Stimulated activated CD8-positive, alpha-beta memory T cell treated with anti-CD3 and anti-CD28 coated beads, Interleukin-4, amount 100 ng/mL, for 1 hour (primary cell): ENCODE measurements at places on chromosomes 5 and 9.

DNA sequence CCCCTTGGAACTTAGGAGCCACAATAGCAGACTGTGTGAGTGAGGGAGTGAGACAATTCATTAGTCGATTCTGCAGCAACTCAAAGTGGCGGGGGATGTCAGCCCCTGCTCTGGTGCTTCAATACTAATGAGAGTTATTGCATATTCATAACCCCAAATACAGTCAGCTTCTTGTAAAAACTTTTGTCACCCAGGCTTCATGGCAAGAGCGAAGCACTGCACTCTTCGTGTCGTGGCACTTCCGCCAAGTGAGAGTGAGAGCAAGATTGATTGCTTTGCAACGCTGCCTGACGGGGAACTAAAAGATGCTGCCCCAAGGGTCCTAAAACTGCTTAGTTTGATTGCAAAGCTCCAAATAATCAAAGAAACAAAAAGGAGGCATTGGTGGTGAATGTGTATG, 150.9 kb downstream of the NR2F1-AS1 start:
- no peak for DNase-seq

GRCh38 chr5:1112596-1113331, 901 bp upstream of the SLC12A7 start:
- DNase-seq = no peak

DNA sequence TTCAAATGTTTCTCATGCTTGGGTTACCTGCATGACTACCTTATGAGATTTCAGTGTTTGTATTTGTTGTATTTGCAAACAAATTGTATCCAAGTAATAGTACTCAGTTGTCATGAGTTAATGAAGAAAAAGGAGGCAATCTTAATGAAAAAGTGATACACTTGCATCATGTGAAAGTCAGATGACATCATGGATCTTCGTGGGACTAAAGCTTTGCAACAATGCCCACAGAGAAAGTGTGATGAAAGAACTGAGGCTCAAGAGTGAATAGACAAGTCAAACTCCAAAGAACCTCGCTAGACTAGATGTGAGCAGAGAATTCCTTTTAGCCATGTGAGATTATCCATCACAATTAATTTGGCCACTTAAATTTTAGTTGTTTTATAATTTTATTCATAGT, 75.4 kb upstream of the ADRB2 start:
- DNase-seq = no peak

- DNase-seq = no peak
These were observed 140.1 kb upstream of the FBXL17 start for GRCh38 chr5:108521841-108522506.

GRCh38 chr5:28014779-28015178, 976.4 kb upstream of the CDH9 start:
- no peak for DNase-seq

- DNase-seq = no peak
These were observed 123.6 kb downstream of the ELAVL2 start for GRCh38 chr9:23702311-23702922.

DNA sequence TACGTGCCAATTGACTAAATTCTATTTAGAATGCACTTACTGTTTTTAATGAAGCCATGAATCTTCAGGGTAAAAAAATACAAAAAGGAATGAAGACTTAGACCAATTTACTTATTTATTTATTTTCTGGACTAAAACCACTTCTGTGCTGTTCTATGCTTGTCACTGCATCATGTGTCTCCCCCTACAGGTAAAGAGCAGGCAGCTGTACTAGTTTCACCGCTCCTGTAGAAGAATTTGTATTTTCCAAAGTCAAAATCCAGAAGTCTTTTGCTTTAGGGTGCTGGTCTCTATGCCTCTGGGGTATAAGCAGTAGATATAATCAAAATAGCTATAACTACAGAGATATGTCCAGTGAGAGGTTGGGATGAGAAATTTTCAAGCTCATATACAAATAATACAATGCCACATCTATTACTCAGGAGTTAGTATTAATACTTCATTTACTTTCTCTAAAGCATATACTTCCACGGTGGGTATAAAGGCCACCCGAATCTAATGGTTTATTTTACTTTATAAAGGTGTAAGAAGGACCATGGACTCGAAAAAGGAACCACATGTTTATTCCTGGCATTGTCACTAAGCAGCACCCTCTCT, 591.5 kb downstream of the RAB3C start:
- no peak for DNase-seq

DNA sequence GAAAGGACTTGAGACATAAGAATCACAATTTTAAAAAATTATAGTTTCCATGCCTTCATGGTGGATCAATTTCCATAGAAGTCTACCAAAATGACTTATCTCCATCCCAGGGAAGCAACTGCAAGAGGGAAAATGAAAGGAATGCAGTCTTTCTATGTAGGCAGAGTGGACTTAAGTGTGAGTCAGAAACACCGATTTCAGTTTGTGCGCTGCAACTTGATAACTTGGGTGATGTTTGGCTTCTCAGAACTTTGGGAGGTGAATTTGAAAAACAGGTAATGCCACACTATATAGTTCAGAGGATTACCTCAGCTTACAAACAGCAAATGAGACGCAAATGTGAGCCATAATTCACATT, 708 bp upstream of the CSNK1G3 start:
- DNase-seq = no peak

DNA sequence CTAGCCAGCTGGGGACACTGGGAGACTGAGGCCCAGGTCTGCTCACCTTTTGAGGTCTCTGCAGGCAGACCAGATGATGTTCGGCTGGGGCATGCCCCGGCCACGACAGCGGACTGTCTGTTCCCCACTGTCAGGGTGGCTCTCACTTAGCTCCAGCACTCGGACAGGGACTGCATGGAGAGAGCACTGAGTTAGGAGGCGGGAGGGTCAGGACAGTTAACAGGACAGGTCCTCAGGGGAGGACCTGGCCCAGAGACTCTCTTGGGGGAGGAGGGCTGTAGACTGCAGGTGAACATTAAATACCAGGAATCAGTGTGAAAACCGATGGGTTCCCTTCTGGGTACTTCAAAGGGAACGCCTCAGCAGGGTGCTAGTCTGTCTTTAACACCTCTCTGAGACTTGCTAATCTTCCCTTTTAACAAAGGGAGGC, 25.1 kb downstream of the PDGFRB start:
- DNase-seq = no peak

DNA sequence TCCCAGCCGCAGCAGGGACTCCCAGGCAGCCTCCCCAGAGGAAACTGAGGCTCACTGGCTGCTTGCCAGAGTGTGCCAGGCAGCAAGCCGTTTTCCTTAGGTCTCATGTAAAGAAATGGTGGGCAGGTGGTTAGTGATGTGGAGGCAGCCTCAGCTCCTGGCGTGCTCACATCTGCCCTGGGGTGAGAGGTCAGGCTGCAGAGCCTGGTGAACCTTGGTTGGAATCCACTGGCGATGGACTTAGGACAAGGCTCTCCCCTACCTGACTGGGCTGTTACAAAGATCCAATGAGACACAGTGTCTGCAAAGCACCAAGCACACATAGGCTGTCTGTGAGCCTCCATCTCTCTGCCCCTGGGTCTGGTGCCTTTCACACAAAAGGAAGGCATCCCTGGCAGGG, 30.9 kb downstream of the LHX6 start:
- no peak for DNase-seq

GRCh38 chr9:137236238-137236935, 4.7 kb upstream of the TUBB4B start:
- peak; percentile 70 for DNase-seq

DNA sequence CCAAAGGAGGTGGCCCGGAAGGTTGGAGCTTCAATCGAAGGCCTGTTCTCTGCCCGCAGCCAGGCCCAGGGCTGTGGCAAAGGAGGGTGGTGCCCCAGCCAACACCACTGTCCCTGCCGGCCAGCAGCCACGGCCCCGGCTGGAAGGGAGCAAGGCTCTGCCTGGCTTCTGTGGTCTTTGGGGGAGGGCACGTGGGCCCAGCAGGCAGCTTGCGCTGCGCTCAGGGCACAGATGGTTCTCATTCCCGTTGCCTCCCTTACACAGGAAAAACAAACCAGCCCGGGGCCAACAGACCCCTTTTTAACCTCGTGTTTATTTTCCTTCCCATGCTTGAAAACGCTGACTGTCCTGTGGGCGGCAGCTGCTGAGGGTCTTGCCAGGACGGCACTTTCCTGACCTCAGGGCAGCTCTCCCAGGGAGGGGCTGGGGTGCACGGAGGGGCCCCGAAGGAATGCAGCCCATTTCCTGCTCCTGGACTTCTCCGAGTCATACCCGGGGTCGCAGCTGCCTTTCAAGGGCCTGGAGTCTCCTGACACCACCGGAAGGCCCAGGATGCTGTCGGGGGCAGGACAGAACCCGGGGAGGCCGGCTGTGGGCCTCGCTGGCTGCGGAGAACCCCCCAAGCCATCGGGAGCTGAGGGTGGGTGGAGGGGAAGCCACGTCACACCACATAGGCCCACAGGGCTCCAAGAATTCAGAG, 1.1 kb upstream of the GPSM1 start:
- no peak for DNase-seq

GRCh38 chr9:6133346-6134063, 82.1 kb upstream of the IL33 start:
- no peak for DNase-seq

DNA sequence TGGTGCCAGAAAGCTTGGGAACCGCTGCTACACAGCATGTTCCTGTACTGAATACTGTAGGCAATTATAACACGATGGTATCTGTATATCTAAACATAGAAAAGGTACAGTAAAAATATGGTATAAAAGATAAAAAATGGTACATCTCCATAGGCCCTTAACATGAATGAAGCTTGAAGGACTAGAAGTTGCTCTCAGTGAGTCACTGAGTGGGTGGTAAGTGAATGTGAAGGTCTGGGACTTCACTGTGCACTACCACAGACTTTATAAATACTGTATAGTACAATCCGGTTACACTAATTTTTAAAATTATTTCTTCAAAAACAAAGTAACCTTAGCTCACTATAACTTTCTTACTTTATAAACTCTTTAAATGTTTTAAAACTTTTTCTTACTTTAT, 819.9 kb upstream of the GRAMD2B start:
- DNase-seq = no peak

GRCh38 chr9:98793031-98793430, 3.3 kb downstream of the ANKS6 start:
- no peak for DNase-seq

DNA sequence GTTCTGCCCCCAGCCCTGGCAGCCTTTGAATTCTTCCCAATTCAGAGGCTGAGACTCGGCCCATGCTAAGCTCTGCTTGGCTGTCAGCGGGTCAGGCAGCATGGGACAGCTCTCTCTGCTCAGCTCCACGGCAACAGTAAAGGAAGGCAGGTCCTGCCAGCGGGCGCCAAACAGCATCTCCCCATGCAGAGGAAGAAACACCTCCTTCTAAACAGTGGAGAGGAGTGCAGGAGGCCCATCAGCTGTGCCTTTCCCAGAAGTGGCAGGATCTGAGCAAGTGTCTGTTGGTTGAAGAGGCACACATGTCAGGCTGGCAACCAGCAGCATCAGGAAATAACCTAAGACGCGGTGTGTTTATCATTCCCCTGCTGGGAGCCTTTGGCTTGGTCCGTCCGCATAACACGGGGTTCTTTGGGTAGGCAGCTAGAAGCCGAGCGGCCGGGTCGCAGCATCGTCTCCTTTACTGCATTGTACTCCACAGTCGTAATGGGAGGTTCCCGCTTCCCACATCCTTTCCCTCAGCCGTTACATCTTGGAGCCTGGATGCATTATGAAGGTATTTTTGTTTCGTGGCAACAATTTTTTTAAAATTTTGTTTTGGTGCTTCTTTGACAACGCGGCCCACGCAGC, 42.7 kb upstream of the NCS1 start:
- DNase-seq = no peak

DNA sequence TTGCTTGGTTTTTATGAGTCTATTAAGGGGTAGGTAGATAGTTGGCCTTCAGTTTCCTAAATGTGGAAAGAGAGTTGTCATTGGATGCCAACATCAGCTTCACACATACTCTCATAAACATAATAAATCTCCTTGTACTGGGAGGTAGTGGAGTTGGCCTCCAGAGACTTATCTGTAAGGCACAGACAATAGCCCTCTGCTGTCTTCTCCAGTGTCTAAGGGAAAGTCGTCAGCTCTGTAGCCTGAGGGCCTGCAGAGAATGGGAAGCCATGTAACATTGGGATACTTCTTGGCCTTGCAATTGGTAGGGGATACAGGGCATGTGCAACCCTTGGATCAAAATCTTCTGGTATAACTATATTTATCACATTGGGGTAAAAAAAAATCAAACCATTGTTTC, 331.9 kb upstream of the KLF9 start:
- DNase-seq = no peak

DNA sequence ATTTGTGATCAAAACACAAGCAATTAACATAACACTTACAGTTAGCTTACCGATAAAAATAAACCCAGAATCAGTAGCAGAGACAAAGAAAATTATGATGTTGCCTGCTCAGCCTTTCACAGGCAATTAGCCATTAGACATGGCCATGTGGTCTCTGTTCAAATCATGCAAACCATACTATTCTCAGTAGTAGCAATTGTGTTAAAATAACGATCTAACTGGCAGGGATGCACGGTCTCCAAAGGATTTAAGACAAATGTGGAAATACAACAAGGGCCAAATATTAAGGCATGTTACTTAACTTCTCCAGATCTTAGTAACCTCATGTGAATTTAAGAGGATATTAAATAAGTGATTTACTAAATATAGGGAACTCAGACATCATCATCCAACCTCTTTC, 59.5 kb downstream of the PTBP3 start:
- DNase-seq = no peak

- no peak for DNase-seq
These were observed 28.5 kb downstream of the DPYSL3 start for GRCh38 chr5:147481376-147481775.
